ENCODE measurements at places on chromosomes 7 and 10.

- no peak for DNase-seq
These were observed 78.7 kb downstream of the ZFAND4 start for GRCh38 chr10:45593938-45594275.

- DNase-seq, result no peak
These were observed 81.4 kb downstream of the NRBF2 start for GRCh38 chr10:63214571-63214970.

DNA sequence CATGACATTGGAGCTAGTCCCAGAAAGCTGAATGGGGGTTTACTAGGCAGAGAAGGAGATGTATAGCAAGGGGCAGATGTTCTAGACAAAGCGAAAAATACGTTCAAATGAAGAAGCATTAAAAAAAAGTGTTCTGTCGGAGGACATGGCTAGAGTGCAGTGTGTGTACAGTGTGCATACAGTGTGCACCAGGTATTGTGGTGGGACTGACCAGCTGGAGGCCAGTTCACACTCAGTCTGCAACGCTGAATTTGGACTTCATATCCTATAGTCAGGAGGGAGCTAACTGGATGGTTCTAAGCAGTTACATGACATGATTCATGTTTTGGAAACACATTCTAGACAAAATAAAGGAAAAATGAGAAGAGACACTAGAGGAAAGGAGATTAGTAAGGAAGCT, 8.8 kb downstream of the BBIP1 start:
- no peak for DNase-seq

GRCh38 chr10:75825235-75825634, 393.8 kb downstream of the LRMDA start:
- no peak for DNase-seq

DNA sequence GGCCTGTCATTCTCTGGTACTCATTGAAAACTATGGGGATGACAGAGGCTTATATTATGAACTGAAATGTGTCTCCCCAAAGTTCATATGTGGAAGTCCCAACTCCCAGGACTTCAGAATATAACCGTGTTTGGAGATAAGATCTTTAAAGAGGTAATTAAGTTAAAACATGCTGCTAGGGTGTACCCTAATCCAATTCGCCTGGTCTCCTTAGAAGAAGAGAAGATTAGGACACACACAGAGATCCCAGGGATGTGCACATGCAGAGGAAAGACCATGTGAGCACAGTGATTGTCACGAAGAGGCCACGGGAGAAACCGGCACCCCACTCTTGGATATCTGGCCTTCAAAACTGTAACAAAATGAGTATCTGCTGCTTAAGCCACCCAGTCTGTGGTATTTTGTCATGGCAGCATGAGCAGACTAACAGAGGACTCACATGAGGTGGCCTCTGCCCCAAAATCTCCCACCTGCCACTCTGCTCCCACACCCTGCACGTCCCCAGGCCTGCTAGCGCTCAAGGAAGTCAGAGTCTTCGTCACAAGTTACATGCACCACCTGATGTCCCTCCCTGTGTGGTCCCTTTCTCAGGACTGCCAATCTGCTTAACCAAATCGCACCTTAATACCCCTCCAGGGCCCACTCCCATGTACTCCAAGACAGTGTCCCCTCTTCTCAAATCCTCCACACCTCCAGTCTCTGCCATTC, 26.8 kb downstream of the PLAC9 start:
- DNase-seq, result no peak

DNA sequence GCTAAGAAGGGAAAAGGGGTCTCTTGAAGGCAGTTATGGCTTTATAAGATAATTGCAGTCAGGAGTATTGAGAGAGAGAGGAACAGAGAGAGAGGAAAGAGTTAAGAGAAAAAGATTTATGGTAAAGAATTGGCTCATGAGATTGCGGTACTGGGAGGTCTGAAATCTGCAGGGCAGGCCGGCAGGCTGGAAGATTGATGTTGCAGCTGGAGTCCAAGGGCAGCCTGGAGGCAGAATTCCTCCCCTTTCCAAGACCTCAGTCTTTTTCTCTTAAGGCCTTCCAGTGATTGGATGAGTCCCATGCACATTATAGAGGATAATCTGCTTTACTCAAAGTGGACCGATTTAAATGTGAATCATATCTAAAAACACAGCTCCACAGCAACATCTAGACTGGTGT, 68.4 kb downstream of the HACD1 start:
- DNase-seq, result no peak

DNA sequence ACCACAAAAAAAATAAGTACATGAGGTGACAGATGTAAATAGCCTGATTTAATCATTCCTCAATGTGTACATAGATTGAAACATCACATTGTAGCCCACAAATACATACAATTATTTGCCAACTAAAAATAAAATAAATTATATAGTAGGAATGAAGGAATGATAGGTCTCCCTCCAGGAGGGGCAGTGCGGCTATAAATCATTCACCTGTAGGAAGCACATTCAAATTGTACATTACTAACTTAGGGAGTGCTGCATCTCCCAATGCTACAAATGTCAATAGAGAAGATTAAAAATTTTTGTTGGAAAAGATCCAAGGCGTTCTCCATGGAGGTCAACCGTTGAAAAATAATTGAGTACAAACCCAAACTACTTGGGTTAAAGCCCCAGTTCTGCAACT, 4.2 kb downstream of the KBTBD2 start:
- no peak for DNase-seq

DNA sequence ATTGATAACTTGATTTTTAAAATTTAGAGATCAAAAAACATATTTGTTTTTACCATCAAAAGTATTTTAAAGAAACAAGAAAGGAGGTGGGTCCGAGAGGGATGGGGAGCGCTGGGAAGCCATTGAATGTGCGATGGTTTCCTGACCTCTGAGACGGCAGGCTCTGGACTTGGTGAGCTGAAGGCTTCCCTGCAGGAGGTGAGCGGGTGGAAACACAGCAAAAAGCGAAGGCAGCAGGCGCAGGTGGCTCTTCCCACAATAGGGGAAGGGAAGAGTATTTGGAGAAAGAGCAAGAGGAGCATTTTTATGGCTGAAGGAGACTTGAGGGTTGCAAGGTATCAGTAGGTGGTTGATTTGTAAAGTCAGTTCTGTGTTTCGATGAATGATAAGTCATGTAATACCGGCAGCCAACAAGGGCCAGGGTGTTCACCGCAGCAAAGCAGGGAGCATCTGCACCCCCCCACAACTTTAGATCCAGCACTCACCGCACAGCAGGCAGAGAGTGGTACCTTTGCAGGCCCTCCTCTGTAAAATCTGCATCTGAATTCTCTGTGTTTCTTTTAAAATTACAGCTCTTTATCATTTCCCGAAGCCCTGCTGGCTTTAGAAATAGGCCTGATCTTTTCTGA, 10.5 kb downstream of the C10orf53 start:
- no peak for DNase-seq

GRCh38 chr10:84340632-84341537, 12.5 kb downstream of the CCSER2 start:
- DNase-seq, result no peak

DNA sequence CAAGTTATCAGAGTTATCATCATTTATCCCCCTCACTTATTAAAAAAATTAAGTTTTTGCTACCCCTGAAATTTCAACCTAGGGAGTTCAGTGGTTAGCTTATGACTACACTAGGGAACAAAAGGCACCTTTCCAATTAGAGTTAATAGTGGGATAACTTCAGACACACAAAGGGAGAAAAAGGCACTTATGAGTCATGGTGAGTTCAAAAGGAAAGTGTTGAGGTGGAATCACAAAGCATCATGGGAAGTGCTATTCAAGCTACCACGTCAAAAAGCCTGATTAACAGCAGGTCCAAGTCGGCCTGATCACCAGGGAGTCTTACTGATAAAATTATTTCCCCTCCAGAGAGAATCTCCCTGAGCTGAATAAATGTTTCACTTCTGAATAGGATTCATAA, 165.7 kb downstream of the C7orf25 start:
- no peak for DNase-seq

DNA sequence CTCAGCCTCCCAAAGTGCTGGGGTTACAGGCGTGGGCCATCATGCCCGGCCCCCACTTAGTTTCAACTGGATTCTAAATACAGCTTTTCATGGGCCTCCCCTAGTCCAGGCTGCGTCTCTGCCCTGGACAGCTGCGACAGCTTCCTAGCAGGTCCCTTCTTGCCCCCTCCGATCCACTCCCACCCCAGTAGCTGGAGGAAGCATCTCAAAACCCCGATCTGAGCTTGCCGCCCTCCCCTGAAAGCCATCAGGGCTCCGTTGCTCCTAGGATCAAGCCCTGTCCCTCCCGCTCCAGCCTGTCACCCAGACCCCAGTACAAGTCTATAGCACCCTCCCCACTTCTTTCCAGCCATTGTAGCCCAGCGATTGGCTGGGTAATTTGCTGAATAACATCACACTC, 64.5 kb downstream of the VWA2 start:
- DNase-seq, result no peak

- no peak for DNase-seq
These were observed 35.0 kb downstream of the SRI start for GRCh38 chr7:88184848-88185304.

DNA sequence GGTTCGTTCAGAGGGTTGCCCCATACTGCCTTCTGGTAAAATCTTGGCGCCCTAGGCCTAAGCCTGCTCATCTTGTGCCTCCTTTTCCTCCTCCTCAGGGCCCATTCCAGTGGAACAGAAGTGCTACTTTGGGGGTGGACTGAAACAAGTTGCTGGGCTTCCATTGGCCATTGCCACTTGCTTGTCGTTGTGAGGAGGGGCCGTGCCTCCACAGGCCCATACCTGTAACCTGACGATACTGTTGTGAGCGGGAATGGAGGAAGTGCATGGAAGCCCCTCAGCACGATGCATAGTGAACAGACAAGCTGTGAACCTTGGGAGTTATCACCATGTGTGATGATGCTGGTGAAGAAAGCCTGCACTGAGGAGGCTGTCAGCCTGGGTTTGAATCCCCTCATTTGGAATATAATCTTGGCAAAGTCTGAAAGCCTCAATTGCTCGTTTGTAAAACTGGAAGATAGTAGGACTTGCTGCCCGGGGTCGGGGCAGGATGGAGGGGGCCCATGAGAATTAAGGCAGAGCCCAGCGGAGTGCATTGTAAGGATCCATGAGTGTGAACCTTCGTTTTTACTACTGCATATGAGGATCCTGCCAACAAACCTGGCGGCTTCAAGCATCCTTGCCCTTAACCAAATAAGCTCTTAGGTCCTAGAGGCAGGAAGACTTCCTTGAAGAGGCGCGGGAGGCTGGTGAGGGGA, 671 bp upstream of the PAPSS2 start:
- DNase-seq, result no peak

DNA sequence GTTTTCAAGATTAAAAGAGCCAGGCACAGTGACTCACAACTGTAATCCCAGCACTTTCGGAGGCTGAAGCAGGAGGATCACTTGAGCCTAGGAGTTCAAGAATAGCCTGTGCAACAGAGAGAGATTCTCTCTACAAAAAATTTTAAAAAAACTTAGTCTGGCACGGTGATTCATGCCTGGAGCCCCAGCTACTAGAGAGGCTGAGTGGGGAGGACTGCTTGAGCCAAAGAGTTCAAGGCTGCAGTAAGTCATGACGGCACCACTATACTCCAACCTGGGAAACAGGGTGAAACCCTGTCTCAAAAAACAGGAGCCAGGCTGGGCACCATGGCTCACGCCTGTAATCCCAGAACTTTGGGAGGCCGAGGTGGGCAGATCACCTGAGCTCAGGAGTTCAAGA, 86.6 kb upstream of the KCTD7 start:
- DNase-seq, result no peak

- DNase-seq, result no peak
These were observed 112.5 kb downstream of the KMT2E start for GRCh38 chr7:105126436-105126975.

DNA sequence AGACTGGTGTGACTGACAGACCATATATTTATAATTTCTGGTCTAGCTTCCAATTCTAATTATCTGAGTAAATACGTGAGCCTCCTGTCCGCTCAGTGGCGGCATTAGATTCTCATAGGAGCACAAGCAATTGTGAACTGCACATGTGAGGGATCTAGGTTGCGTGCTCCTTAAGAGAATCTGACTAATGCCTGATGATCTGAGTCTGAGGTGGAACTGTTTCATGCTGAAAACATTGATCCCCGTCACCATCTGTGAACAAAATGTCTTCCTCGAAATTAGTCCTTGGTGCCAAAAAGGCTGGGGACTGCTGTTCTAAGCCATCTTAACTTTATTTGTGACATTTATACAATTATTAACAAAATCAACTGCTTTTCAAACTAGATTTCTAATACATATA, 164.7 kb upstream of the MEOX2 start:
- DNase-seq, result no peak

- no peak for DNase-seq
These were observed 219.2 kb downstream of the LRMDA start for GRCh38 chr10:75650648-75651047.

GRCh38 chr7:157602581-157602980, 265.8 kb downstream of the DNAJB6 start:
- no peak for DNase-seq

DNA sequence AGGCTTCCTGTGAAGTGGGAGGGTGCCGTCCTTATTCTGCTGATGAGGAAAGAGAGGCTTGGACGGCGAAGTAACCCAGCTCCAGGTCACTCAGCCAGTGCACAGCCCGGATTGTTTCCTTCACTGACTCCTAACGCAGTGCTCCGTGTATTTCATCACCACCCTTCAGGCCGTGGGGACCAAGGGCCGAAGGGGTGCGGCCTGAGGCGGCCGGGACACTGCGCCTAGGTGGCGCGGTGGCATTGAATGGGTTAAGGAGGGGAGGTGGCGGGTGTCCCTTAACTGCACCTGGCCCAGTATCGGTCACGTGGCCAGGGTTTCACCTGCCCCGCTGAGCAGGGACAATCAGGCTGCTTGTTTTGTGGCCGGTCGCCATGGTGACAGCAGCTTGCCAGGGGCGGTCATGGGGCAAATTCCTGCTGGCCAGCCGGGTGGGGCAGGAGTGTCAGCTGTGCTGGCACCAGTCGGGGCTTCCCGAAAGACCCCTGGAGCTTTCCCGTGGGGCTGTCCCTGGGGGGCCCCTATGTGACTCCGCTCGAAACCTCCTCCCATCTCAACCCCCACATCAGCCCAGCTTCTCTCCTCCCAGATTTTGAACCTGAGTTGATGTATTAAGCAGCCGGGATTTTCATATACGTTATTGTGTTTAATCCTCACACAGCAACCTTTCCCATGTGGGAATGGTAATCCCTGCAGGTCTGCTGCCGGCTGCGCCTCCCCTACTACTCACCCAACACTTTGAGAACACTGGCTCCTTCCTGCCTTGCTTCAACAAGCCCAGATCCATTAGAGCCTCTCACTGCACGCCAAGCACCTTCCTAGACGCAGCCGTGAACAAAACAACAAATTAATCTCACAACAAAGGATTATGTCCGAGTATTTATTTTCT, 4.4 kb upstream of the ABHD11 start:
- DNase-seq, result no peak

DNA sequence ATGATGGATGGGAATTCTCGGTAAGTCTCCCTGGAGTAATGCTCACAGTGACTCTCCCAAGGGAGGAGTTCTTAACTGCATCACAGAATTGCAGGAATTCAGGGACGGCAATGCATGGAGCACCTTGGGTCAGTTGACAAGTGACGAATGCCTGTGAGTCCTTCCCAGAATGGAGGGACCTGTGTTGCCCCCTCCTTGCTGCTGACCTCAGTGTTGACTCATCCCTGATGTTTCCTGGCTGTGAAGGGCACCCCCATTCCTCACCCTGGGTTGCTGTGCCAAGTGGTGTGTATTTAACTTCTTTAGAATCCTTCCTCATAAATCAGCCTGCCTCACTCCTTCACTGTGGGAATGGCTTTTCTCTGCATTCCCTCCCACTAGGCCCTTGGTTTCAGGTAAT, 98.9 kb downstream of the LRMDA start:
- DNase-seq, result no peak

- no peak for DNase-seq
These were observed 367.8 kb upstream of the NUPR2 start for GRCh38 chr7:56483861-56484550.
